Tracheal epithelial cell (primary cell): ENCODE measurements at places on chromosomes 6 and 20. TPM values are rescaled to one million over a fixed set of nuclear protein-coding genes. Genes with fewer than 3 reads are reported as not detected.

CCN2 gene
- total RNA-seq, result 2.1 and 12.5 TPM in 2 replicates

CST5 gene
- not detected in 2 replicates for total RNA-seq

SAYSD1 gene
- total RNA-seq, result 11.3 and 12.6 TPM in 2 replicates

VSTM2L gene
- 5.8 and 43.3 TPM in 2 replicates for total RNA-seq
